ENCODE measurements at places on chromosomes 12 and 14.
A peak's percentile ranks its signal among the peaks of the same experiment; 100 is the strongest.

DNA sequence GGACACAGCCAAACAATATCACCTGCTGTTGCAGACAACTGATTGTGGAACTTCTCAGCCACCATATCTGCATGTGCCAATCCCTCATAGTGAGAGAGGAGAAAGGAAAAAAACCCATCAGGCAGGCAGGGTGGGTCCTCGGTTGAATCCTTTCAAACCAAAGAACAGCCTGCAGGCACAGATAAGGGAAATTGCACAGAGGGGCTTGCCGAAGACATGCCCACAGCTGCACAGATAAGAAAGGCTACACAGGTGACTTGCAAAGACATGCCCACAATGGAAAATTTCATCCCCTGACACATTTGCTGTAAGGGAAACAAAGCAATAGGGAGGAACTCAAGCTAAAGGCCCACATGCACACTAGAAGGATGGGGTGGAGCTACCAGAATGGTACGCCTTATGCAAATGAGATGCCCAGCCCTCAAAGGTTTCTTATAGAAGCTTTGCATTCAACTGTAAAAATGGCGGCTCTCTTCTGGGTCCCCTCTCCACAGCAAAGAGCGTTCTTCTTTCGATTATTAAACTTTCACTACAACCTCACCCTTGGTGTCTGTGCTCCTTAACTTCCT, 170.0 kb upstream of the TMPO start:
- DNase-seq, result no peak

- peak; percentile 77 for DNase-seq
These were observed 28.6 kb upstream of the KLRB1 start for GRCh38 chr12:9636150-9636850.

DNA sequence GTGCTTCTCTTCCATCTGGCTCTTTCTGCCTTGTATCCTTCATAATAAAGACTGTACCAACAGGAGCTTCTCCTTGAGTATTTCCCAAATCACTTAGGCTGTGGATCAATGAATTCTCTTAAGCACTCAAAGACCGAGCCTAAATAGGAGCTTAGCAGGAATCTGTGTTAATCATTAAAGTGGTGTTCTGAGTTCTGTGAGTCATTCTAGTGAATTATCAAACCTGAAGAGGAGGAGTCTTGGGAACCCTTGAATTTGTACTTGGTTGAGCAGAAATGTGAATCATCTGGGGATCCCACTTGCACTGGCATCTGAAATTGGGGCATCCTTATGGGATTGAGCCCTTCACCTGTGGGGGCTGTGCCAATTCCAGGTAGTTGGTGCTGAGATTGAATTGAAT, 946.2 kb downstream of the BCL11B start:
- DNase-seq, result no peak

GRCh38 chr12:43653917-43654316, 101.9 kb upstream of the ADAMTS20 start:
- no peak for DNase-seq

- no peak for DNase-seq
These were observed 231.4 kb upstream of the DDHD1 start for GRCh38 chr14:53384536-53384935.

DNA sequence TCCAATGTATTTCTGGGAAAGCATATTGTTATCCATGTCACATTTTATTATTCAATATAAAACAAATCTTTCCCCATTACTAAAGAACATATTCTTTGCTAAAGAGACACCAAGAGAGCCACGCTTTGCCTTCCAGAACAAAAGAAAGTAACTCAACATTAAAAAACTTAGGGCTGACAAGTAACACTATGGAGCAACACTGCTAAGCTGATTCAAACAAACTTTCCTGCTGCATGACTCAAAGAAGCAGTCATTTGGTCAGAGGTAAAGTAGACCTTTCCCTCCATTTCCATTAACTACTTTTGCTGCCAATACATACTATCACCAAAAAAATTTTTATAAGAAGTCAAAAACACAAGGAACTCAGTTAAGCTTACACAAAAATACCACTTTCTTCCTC, 83.0 kb downstream of the DENND5B start:
- no peak for DNase-seq

DNA sequence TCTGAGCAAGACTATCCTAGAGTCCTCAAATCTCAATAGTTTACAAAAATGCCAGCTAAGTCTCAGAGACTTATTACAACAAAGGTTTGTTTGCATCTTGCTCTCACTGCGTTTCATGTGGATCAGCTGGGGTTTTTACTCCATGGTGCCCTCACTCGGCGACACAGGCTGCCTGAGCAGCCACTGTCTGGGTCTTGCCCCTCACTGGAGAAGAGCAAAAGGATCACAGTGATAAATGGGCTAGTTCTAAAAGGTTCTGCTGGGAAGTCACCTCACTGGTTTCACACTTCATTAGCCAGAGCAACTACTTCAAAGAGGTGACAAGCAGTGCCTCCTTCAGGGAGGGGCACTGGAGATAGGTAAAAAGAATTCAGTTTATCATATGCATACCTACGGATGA, 392.0 kb downstream of the RPL10L start:
- no peak for DNase-seq

DNA sequence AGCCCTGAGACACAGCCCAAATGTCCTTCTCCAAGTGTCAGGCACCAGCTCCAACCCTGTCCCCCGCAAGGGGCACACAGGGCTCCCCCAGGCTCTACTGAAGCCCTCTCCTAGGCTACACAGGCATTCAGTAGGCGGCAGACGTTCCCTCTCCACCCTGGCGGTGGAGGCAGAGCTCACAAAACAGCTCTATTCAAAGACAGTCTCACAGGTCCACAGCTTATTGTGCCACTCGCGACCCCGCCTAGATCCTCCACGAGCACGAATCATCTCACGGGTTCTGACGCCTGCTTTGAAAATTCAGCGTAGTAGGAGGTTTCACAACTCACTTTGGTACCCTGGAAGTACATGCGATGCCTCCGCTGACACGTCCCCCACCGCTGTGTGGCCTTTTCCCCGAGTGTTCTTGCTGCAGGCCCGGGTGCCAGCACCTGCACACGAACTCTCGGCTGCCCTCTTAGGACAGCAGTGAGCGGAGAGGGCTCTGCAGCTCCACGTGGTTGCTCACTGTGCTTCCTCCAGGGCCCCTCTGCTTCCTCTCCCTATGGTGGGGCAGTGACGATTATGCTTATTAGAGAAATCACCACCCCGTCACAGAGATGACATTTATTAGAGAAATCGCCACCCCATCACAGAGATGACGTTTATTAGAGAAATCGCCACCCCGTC, 78.5 kb downstream of the ADGRD1 start:
- DNase-seq, result no peak

DNA sequence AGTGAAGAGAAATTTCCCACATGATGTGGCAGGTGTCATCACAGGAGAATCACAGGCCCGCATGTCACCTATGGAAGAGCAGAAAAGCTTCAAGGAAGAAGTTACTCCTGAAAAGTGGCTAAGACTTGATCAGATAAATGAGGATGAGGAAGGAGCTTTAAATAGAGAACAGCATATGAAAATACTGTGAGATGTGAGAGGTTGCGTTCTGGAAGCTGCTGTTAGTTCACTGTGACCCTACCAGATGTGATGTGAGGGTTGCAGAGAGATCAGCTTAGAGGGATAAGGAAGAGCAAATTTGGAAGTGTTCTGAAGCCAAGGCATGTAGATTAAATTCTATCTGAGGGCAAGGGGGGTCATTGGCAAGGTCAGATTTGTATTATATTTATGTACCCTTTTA, 17.1 kb downstream of the ERP27 start:
- DNase-seq, result no peak

GRCh38 chr12:114302117-114302516, 103.8 kb downstream of the TBX5 start:
- DNase-seq, result no peak

GRCh38 chr14:35829449-35829848, 3.3 kb downstream of the BRMS1L start:
- DNase-seq, result no peak

GRCh38 chr12:126915309-126915708, 1351.7 kb upstream of the TMEM132C start:
- DNase-seq, result peak; percentile 35

- DNase-seq, result no peak
These were observed 275.9 kb downstream of the FBXL14 start for GRCh38 chr12:1318327-1319031.

DNA sequence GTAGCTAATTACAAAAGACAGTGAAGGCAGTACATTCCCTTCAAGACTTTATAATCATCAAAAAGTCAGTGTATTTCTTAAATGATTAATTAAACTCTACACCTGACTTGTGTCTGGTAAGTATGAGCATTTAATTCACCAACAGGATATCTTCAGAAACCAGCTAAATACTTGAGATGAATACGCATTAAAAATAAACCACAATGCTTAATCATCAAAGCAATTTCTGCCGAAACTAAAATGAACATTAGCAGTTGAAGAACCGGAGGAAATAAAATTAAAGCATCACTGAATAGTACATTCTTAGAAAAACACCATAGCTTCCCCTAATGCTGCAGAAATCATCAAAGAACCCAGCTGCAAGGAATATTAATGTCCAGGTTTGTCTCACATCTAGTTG, 32.7 kb downstream of the SLC25A21 start:
- no peak for DNase-seq

DNA sequence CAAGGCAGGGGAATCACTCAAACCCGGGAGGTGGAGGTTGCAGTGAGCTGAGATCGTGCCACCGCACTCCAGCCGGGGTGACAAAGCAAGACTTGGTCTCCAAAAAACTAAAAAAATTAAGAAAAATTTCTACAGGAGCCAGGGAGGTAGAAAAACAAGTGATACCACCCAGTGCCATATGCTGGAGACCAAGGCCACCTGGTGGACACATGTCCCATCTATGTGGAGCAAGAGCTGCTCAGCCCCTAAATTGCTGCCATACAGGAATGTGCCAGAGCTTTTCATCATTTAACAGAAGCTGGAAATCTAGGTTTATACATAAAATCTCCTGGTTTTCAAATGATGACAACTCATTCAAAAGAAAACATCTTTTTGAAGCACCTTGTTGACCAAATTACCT, 61.4 kb upstream of the ELK3 start:
- peak; percentile 42 for DNase-seq

- DNase-seq, result peak; percentile 66
These were observed 8.0 kb downstream of the CLEC12B start for GRCh38 chr12:10018386-10018785.

GRCh38 chr14:67497216-67497615, 8.7 kb upstream of the TMEM229B start:
- no peak for DNase-seq

DNA sequence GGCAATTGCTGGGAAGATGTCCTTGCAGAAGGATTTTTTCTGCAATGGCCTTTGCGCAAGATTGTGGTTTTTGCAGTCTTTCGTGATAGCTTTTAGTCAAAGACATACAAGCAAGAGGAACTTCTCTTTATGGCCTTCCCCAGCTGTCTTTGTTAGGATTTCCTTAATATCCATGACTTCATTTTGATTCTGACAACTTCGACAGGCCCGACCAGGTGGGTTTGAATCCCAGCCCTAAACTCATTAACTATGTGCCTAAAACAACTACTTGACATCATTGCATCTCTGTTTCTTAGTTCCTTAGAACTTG, 13.3 kb upstream of the VRK1 start:
- DNase-seq, result peak; percentile 92

GRCh38 chr14:29290441-29290840, 523.9 kb downstream of the FOXG1 start:
- no peak for DNase-seq

DNA sequence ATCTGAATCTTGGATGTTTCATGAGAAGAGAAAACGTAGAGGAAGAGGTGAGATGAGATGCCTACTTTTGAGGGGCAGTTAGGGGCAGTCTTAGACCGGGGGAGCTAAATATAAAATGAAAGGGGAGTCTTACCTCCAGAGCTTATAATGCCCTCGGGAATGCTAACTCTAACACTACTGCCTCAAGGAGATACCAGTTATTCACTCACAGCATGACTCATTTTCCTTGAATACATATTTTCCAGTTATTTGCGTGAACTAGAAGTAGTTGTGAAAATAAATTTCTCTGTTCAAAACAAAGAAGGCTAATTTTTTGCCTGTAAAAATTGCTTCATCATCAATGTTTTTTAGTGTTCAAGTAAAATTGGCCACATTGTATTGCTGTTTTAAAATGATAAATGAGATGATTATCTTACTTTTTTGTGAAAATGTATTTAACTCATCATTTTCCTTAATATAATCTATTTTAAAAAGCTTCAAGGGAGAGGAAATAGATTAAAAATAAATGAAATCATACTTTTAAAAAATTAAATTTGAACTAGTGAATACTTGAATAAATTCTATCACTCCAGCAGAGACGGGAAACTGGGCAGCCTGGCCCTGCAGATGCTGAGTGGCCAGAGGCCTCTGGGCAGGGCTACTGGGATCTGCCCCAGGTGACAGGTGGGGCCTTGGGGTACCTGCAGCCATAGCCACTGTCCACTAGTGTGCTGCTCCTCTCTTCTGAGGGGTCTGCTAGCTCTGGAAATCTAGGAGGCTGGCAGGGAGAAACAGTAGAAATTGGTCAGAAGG, 339.3 kb downstream of the EGLN3 start:
- DNase-seq, result no peak

DNA sequence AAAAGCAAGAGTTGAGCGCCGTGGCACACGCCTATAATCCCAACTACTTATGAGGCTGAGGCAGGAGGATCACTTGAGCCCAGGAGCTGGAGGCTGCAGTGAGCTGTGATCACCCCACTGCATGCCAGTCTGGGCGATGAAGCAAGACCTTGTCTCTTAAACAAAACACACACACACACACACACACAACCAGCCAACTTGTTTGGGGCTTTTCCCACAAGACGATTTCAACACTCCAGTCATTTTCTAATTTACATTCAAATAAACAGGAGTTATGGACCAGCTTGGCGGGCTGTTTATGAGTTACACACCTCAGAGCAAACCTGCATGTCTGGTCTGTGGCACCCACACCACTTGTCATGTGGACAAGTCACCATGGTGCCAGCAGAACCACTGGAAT, 6.7 kb downstream of the GLTP start:
- no peak for DNase-seq

- DNase-seq, result no peak
These were observed 51.2 kb downstream of the TESC start for GRCh38 chr12:117047810-117048584.

DNA sequence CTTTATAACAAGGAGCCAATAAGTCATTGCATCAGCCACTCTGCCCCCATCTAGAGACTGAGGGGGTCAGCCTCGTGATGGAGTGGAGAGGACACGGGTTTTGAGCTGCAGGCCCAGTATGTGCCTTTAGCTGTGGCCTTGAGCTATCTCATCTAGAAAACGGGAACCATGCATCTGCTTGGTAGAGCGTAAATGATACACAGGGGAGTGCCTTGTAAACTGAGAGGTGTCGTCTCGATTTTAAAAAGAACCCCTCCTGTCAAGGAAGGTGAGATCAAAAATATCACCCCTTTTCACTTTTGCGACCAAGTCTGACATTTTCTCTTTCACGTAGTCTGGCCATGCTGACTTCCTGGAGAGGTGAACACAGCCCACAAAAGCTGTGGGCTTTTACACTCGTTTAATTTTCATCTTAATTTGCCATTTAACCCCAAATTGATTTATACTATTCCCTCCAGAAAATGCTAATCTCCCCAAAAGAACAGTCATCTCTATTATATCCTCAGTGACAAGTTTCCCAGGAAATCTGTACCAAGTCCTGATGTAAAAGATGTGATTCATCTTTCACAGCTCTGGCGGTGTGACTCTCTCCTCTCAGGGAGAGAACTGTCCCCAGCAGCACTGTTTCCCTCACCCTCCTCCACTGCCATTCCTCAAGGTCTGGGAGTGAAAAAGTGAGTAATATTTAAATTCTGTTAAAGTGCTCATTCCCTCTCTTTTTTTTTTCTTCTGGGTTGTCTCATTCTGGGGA, 30.6 kb downstream of the VCPKMT start:
- no peak for DNase-seq

All from suppressor macrophage (primary cell).